ENCODE measurements at places on chromosomes 3 and 15. TPM values are rescaled to one million over a fixed set of nuclear protein-coding genes. Genes with fewer than 3 reads are reported as not detected.
A peak's percentile ranks its signal among the peaks of the same experiment; 100 is the strongest.

Gene THRB
- not detected for total RNA-seq

Gene GOLGA8J
- 0.16 TPM for total RNA-seq

Gene MGLL
- 0.50 TPM for total RNA-seq

Gene MYO5C
- total RNA-seq, result 0.42 TPM

Gene CCK
- not detected for total RNA-seq

Gene FHIT
- total RNA-seq, result 10.2 TPM

Gene IL17RE
- 2.3 TPM for total RNA-seq

- no peak overlapping the region for H3K27ac ChIP-seq
- no peak overlapping the region for H3K4me3 ChIP-seq
- H3K36me3 ChIP-seq, result peaks cover 18% of the 10 kb centered on the region
- peaks cover 21% of the 10 kb centered on the region for H3K4me1 ChIP-seq
- H3K27me3 ChIP-seq, result no peaks in the 10 kb centered on the region
- DNase-seq, result no peak
Observed at GRCh38 chr3:69011096-69011730, 2.3 kb downstream of the EOGT start.

GRCh38 chr15:55366981-55367380, 41.2 kb downstream of the CCPG1 start:
- no peak overlapping the region for H3K27ac ChIP-seq
- no peak for DNase-seq
- peaks cover 5% of the 10 kb centered on the region for H3K36me3 ChIP-seq
- H3K4me1 ChIP-seq, result peaks cover 3% of the 10 kb centered on the region
- H3K4me3 ChIP-seq, result no peak overlapping the region

DNA sequence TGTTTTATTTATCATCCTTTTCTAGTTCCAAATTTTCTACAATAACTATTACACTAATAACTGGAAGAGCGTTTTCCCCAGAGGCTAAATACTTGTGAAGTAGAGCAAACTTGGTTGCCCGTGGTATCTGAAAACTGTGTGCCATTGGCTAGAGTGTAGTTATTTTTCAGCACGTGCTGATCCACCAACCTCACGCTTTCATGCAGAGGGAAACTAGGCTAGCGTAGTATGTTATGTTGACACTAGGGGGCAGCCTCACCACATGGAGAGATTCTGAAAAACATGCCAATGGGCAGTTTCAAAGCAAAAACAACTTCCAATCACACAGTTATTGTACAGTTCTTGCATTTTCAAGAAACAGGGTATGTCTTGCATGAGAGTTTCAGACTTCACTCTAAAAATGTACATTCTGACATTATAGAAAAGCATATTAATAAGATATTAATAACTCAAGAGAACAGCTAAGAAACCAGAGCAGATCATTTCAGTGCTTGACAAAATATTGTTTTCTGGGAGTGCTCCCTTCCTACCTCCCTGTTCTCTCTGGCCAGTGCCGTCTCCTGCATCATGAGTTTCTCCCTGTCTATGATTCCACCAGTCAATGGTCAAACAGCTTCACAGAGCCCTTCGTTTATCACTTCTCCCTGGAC, 39.7 kb downstream of the SPATA12 start:
- H3K4me3 ChIP-seq, result no peak overlapping the region
- peak; percentile 81 for DNase-seq
- H3K27ac ChIP-seq, result no peak overlapping the region
- H3K27me3 ChIP-seq, result peaks cover 2% of the 10 kb centered on the region
- no peaks in the 10 kb centered on the region for H3K36me3 ChIP-seq

- H3K27ac ChIP-seq, result peak overlapping the region; percentile 70
- no peaks in the 10 kb centered on the region for H3K27me3 ChIP-seq
- no peaks in the 10 kb centered on the region for H3K36me3 ChIP-seq
- peaks cover 24% of the 10 kb centered on the region for H3K4me1 ChIP-seq
- H3K4me3 ChIP-seq, result peak overlapping the region; percentile 62
- DNase-seq, result peak; percentile 54
Observed at GRCh38 chr3:32313723-32314473, 75.4 kb downstream of the CMTM8 start.

- no peak for DNase-seq
- H3K27ac ChIP-seq, result no peak overlapping the region
- peaks cover 2% of the 10 kb centered on the region for H3K27me3 ChIP-seq
- H3K36me3 ChIP-seq, result no peaks in the 10 kb centered on the region
- no peaks in the 10 kb centered on the region for H3K4me1 ChIP-seq
Observed at GRCh38 chr15:29685156-29686078, 136.9 kb downstream of the TJP1 start.

- H3K27ac ChIP-seq, result no peak overlapping the region
- no peak for DNase-seq
- H3K36me3 ChIP-seq, result no peaks in the 10 kb centered on the region
- H3K4me3 ChIP-seq, result no peak overlapping the region
Observed at GRCh38 chr3:55906896-55907295, 419.8 kb upstream of the WNT5A start.

DNA sequence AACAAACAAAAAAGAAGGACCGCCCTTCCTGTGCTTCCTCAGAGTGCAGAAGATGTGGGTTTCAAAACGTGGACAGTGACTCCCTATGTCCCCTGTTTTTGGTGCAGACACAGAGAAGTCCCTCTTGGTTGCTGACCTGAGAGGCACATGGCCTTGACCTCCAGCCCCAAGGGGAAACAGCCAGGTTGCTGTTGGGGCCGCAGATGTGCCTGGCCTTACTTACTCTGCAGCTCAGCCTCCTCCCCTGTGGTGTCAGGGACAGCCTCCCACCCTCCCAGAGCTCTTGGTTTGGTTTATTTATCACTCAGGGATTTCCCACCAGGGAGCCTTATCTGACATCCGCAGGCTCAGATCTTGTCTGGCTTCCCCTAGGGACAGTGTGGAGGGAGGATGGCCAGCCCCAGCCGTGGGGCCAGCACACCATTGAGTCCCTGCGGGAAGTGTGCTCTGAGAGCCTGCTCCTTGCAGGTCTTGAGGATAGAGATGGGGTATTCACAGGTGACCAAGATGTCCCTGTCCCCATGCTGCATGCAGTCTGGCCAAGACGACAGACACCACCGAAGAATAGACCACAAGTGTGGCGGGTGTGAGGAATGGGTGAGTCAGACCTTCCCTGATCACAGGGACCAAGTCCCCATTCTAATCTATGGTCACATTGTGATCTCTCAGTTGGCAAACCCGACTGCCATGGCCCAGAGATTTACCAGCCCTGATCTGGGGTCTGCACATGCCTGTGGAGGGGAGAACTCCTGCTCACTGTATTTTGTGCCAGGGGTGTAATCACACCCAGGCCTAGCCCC, 134.3 kb upstream of the ABHD17C start:
- no peak overlapping the region for H3K27ac ChIP-seq
- peaks cover 11% of the 10 kb centered on the region for H3K27me3 ChIP-seq
- no peak overlapping the region for H3K4me3 ChIP-seq
- no peaks in the 10 kb centered on the region for H3K4me1 ChIP-seq
- H3K36me3 ChIP-seq, result no peaks in the 10 kb centered on the region
- no peak for DNase-seq

DNA sequence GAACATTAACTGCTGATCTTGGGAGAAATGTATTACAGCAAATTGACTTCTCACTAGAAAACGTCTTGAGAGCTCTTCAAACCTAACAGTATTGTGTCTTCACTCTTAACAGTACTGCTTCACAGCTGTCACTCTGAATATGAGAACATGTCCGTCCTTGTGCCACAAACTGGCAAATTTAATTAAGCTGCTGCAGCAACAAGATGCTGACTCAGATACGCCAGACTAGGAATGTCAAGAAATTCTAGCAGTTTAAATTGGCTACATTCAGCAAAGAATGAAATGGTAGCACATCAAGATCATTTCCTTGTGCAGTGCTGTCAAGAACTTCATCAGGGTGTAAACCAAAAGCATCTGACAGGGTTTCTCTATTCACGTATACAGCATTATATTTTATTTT, 7.6 kb downstream of the ICE2 start:
- no peaks in the 10 kb centered on the region for H3K27me3 ChIP-seq
- H3K4me3 ChIP-seq, result no peak overlapping the region
- H3K4me1 ChIP-seq, result peaks cover 27% of the 10 kb centered on the region
- peaks cover 44% of the 10 kb centered on the region for H3K36me3 ChIP-seq
- H3K27ac ChIP-seq, result no peak overlapping the region
- no peak for DNase-seq
